ENCODE measurements at places on chromosomes 5 and 9. TPM values are rescaled to one million over a fixed set of nuclear protein-coding genes. Genes with fewer than 3 reads are reported as not detected.

DNA sequence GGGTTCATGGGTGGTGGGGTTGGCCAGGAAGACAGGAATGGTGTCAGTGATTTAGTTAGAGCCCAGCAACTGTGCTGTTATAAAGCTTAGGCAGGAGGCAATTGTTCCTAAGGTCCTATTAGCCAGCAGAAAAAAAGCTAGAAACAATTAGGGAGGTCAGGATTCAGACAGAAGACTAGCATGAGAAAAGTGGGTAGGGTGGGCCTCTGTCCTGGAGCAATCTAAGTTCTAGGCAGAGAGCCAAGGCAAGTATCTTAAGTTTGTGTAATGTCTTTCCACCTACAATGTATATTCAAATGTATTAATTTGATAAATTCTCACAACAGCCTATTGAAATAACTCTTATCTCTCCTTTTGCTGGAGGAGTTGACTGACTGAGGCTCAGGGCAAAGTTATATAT lies 6.1 kb upstream of the ZFAND5 start:
- DNase-seq: no peak

GRCh38 chr5:163439092-163439425 lies 1.7 kb downstream of the CCNG1 start:
- no peak for DNase-seq

The SEMA5A gene
- polyA plus RNA-seq: not detected

DNA sequence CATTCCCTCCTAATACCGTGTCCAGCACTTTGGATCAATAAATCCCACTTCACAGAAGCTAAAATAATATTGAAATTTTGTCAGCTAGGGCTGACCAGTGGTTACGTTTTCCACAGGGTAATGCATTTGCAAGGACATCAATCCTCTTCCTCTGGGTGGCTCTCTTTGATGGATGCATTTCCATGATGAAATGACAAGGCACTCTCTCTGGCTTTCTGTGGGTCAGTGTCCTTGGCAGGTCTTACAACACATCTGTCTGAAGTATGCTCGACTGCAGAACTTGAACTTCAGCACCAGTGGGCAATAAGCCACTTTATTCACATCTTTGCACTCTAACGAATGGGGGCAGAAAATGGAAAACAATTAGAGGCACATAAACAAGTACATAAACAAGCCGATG lies 330.1 kb downstream of the ADAMTS6 start:
- no peak for DNase-seq

DNA sequence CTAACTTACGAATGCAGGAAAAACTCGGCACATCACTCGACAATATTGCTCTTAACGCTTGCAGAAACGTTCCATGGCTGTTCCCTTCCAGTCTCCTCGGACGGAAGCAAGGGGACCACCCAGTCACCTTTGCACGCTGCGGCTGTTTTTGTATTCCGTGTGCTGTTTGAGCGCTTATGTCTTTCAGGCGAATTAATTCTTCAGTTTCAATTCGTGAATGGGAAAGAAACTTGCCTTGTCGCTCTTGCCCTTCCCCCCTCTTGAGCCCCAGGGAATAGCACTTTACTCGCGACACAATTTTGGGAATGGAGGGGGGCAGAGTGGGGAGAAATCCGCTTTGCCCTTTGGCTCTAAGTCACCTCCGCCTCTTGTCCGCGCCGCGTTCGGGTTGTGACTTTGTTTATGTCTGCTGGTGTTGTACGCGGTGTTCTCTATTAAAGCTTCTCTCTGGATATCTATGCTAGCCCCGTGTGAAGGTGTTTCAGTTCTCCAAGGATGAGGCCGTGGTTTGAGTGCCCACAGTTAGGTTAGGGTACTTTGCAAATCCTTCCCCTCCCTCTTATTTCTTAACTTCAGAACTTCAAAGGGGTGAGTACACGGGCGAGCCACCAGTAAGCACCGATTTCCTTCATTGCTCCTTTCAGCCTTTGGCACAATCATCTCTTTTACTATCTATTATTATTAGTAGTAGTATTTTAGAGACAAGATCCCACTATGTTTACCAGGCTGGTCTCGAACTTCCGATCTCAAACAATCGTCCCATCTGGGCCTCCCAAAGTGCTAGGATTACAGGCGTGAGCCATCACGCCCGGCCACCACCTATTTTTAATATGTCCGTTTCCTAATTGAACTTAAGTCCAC lies 2.7 kb downstream of the FOXB2 start:
- DNase-seq: no peak

The GABBR2 gene
- not detected for polyA plus RNA-seq

DNA sequence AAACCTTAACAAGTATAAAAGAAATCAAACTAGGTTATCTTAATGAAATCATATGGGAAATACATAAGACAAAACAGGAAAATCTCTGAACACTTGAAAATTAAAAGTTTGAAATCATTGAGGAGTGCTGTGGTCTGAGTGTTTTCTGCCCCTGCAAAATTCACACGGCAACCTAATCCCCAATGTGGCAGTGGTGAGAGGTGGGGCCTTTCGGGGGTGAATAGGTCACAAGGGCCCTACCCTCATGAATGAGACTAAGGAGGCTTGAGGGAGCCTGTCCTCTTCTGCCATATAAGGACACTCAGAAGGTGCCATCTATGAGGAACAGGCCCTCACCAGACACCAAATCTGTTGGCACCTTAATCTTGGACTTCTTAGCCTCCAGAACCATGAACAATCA lies 10.7 kb downstream of the CAMSAP1 start:
- DNase-seq: no peak

The ZBED3 gene
- polyA plus RNA-seq: 1.2 TPM

The CRB2 gene
- polyA plus RNA-seq: not detected

GRCh38 chr9:96430377-96430776 lies 12.2 kb upstream of the ZNF367 start:
- DNase-seq: no peak

The CD74 gene
- polyA plus RNA-seq: 7,550 TPM

- no peak for DNase-seq
Observed at GRCh38 chr5:141608046-141608445, 10.8 kb downstream of the DIAPH1 start.

- DNase-seq: no peak
Observed at GRCh38 chr9:126869368-126869767, 8.9 kb downstream of the ZBTB34 start.

The SPATA6L gene
- polyA plus RNA-seq: not detected

The CCL21 gene
- polyA plus RNA-seq: not detected

DNA sequence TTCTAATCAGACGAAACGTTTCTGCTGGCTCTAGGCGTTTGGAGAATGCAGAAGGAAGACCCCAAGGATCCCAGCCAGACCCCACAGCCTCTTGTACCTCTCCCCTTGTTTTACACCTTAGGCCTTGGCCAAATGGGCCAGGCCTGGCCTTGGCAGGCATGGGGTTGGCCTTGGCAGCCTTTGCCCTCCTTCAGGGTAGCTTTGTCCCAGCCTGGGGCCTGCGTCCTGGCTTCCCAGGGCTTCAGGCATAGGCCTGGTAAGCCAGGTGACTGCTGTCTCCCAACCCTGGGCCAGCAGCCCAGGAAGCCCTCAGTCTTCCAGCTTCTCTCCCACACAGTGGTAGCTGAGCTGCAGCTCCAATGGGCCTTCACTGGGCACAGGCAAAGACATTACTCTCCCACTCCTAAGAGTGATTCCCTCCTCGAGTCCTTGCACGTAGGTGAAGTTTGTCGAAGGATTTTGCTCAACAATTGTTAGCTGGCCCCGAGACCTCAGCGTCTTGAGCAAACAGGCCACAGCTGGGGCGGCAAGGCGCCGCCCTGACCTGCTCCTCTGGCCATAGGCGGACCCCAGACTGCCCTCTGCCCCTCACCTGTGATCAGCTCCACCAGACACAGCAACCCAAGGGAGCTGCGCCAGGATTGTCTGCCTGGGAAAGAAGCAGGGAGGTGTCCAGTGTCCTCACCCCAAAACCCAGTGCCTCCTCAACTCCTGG lies 1.1 kb upstream of the PITX1 start:
- DNase-seq: no peak

GRCh38 chr5:157528036-157528632 lies 47.4 kb downstream of the ADAM19 start:
- DNase-seq: no peak

- DNase-seq: no peak
Observed at GRCh38 chr5:124044613-124045012, 532.6 kb downstream of the CSNK1G3 start.

DNA sequence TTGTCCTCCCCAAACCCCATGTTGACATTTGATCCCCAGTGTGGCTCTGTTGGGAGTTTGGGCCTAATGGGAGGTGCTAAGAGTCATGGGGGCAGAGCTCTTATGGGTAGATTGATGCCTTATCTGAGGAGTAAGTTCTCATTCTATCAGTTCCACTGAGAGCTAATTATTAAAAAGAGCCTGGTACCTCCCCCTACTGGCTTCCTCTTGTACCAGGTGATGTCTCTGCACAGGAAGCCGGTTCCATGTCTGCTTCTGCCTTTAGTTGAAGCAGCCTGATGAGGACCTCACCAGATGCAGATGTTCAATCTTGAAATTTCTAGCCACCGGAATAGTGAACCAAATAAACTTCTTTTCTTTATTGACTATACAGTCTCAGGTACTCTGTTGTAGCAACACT lies 10.8 kb downstream of the GABRB2 start:
- no peak for DNase-seq

DNA sequence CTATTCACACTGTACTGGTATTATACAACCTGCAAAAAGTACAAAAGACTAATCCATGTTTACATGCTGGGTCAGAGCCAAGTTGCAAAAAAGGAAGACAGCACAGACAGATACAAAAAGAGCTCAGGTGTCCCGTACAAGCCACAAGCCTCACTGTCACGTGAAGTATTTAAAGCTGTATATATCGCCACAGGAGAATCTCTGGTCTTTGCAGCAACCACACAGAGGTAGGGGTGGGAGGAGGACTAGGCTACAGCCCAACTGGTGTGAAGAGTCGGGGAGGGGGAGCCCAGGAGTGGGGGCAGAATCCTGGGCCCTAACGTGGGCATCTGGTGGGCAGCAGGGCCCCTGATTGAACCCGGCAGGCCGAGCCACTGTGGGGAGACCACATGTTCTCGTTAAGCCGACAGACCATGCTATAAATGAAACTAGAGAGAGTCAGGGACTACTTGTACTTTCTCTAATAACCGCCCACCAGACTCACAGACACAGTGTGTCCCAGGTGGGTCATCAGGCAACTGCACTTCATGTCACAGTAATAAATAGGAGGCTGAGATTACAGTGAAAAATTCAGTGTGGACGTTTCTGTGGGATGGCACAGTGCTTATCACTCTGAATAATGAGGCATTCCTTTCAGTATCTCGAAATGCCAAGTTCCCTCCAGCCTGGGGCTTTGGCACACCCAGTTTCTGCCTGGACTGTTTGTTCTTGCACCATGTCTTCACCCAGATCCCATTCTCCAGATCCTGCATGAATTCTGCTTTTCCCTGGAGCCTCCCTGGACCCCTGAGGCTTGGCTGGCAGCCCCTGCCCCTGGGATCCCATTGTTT lies 79.3 kb upstream of the SH3PXD2B start:
- DNase-seq: no peak

The COL15A1 gene
- polyA plus RNA-seq: 0.11 TPM

GRCh38 chr5:3999929-4000328 lies 404.3 kb downstream of the IRX1 start:
- DNase-seq: no peak

DNA sequence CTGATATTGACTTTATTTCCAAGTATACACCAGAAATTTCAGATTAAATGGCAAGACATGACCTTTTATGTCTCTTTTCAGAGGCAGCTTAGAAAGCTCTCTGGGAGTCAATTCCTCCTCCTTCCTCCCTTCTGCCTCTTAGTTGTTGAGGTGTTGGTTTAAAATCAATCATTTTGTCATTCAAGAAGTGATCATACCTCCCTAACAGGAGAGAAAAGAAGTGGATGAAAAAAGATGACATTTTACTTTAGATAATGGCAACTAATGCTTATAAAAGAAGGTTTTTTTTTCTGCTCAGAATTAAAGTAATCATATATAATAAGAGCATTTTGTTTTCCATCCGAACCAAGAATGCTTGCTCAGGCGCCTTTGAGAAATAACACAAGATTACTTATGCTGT lies 448.7 kb downstream of the CTNND2 start:
- no peak for DNase-seq

DNA sequence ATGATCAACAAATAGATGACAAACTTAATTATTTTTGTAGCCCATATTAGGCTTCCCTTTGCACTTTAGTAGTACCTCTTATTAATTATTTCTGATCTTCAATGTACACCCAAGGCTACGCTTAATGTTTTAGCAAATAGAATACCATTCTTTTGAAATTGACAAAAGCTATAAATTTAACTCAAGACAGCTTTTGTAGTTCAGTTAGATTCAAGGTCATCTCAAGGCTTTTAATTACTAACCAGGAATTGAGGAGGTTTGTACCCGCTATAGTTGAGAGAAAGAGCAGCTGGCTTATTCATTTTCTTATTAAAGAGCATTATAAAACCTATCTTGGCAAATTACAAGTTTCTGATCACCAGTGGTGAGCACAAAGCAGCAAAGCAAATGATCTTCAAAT lies 15.1 kb downstream of the NR6A1 start:
- no peak for DNase-seq

The SEMA4D gene
- polyA plus RNA-seq: 28.6 TPM

- DNase-seq: no peak
Observed at GRCh38 chr5:172284611-172284980, 1.0 kb upstream of the UBTD2 start.

DNA sequence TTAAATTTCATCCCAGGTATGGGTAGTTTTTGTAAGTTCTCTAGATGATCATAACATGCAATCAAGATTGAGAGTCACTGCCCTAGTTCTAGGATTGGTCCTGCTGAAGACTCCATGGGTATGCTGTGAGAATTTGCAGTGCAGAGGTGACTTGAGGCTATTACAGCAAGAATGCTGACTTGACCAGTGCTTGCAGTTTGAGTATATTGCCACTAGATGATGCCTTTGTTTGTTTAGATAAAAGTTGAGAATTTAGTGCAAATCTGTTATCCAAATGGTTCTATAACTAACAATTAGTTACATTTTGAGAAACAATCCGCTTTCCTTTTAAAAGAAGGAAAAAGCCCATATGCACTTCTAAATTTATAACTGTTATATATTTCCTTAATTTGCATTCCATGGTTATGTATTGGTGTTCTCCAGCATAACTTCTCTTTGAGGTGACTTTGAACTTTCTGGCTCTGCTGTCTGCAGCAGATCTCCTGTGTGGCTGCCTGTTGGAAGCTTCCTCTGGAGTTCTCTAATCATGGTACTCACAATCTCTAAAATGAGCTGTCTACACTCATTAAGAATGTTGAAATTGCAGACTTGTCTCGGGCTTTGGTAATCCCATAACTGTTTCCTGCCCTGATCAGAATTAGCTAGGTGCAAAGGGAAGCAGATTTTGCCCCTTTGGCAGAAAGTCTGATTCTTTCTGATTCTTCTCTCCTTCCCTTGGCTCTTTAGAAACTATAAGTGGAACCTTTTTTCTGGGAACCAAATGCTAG lies 24.9 kb downstream of the MELK start:
- no peak for DNase-seq

The TBC1D13 gene
- polyA plus RNA-seq: 9.9 TPM

The EQTN gene
- polyA plus RNA-seq: not detected

- no peak for DNase-seq
Observed at GRCh38 chr5:38162625-38163024, 95.7 kb upstream of the EGFLAM start.

The HTR4 gene
- polyA plus RNA-seq: not detected

Data from CD14-positive monocyte (primary cell).